ENCODE measurements at places on chromosomes 12 and 14. TPM values are rescaled to one million over a fixed set of nuclear protein-coding genes. Genes with fewer than 3 reads are reported as not detected.

- no peak overlapping the region for H3K27ac ChIP-seq
- no peak overlapping the region for H3K4me3 ChIP-seq
- DNase-seq, result no peak
- H3K27me3 ChIP-seq, result no peaks in the 10 kb centered on the region
Measured at GRCh38 chr12:124695861-124696260, 128.4 kb upstream of the NCOR2 start.

DNA sequence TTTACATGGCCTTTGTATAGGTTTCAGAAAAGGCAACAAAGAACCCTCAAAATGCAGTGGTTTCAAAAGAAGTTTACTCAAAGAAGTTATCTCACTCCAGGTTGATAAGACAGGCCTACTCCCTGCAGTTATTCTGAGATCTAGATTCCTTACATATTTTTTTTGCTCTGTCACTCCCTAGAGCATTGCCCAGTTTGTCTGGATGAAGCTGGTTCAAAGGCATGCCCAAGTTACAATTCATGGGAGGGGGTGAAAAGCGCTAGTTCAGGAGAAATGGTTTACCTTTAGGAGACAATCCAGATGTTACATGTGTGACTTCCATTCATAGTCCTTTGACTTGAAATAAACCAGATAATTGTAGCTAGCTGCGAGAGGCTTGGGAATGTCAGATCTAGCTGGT, 115.0 kb downstream of the TPH2 start:
- H3K4me3 ChIP-seq, result no peak overlapping the region
- DNase-seq, result no peak
- H3K4me1 ChIP-seq, result no peaks in the 10 kb centered on the region
- no peaks in the 10 kb centered on the region for H3K27me3 ChIP-seq
- H3K27ac ChIP-seq, result no peak overlapping the region
- H3K36me3 ChIP-seq, result no peaks in the 10 kb centered on the region

VASH1 gene
- total RNA-seq, result 2.3 TPM

- H3K27me3 ChIP-seq, result no peaks in the 10 kb centered on the region
- H3K27ac ChIP-seq, result no peak overlapping the region
- no peaks in the 10 kb centered on the region for H3K36me3 ChIP-seq
- DNase-seq, result no peak
Measured at GRCh38 chr14:59830338-59830734, 40.2 kb downstream of the RTN1 start.

DNA sequence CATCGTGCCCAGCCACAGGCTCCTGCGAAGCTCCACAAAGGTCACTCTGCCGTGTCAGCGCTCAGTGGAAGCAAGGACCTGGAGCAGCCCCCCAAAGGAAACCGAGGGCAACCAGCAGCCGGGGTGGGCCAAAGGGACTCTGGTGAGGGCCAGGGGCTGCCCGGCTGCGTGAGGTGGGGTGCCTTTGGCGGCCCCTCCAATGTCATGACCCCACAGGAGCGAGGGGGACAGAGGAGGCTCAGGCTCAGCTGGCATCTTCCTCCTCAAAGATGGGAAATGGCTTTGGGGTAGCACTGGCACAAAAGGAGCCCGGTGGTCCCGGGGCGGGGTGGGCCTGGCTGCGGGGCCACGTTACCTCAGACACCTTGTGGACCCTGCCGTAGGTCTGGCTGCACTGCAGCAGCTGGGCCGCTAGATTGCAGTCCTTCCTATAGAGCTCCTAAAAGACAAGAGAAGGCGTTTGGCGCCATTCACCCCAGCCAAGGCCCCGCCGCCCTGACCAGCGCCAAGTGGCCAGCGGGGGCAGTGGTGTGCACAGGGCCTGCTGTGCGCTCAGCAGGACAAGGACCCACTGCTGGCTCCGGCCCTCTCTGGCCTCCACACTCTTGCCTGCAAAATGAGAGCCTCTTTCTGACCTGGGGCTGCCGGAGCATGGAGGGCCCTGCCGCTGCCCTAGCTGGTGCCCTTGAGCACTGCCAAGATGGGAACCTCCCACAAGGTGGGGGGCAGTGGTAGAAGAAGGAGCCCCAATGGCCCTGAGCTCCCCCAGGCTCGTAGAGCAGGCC, 46.9 kb downstream of the BEGAIN start:
- no peaks in the 10 kb centered on the region for H3K4me1 ChIP-seq
- DNase-seq, result no peak
- H3K27me3 ChIP-seq, result no peaks in the 10 kb centered on the region

HEATR5A gene
- total RNA-seq, result 11.6 TPM

DNA sequence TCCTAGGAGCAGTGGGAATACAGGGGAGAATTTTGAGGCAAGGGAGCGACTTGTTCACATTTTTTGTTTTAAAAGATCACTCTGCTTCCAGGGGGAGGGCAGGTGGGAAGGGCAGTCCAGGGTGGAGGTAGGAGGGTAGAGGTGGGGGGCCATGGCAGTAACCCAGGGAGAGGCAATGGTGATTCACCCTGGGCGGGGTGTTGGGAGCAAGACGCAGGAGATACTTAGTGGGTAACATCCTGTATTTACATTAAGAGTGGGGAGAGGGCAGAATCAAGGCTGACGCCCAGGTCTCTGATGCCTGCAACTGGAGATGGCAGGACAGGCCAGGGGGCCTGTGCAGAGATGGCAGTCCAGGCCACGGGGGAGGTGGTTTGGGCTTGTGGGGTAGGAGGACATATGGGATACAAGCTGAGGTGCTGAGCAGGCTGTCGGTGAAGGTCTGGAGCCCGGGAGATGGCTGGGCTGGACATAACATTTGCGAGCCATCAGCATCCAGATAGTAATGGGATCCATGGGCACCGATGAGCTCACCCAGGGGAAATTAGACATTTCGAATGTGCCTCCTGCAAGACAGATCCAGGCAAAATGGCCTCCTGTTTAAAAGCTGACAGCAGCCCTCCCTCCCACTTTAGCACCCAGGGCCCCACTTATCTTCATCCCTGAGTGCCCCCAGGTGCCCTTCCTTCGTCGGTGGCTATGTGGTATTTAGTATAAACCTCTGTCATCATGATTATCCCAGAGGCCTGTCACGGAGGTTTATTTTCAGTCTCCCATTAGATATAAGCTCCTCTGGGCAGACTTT, 9.3 kb downstream of the EML1 start:
- no peaks in the 10 kb centered on the region for H3K36me3 ChIP-seq
- H3K4me3 ChIP-seq, result no peak overlapping the region
- H3K27ac ChIP-seq, result no peak overlapping the region
- peaks cover 2% of the 10 kb centered on the region for H3K27me3 ChIP-seq
- no peaks in the 10 kb centered on the region for H3K4me1 ChIP-seq

DNA sequence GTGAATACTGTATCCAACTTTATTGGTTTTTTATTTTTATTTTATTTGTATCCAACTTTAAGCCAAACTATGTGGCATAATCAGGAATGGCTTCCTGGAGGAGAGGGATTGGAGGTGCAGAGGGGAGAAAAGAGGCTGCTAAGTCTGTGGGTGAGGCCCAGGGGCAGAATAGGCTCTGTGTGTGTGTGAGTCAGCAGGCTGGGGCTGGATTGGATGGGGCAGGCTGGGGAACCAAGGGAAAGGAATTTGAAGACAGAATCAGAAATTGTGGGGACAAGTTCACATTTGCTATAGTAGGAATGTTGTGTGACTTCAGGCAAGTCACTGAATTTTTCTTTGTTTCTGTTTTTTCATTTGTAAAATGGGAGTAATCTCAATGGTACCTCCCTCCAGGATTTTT, 12.8 kb upstream of the RILPL1 start:
- no peaks in the 10 kb centered on the region for H3K4me1 ChIP-seq
- no peak overlapping the region for H3K27ac ChIP-seq
- no peak overlapping the region for H3K4me3 ChIP-seq

GRCh38 chr12:24997970-24998582, 49.2 kb upstream of the BCAT1 start:
- no peaks in the 10 kb centered on the region for H3K27me3 ChIP-seq
- H3K27ac ChIP-seq, result peak overlapping the region; percentile 84
- H3K4me1 ChIP-seq, result peaks cover 62% of the 10 kb centered on the region
- H3K4me3 ChIP-seq, result peak overlapping the region; percentile 65
- DNase-seq, result peak; percentile 92
- H3K36me3 ChIP-seq, result no peaks in the 10 kb centered on the region

KRT79 gene
- not detected for total RNA-seq

GRCh38 chr12:31928246-31929026, 30.8 kb upstream of the RESF1 start:
- no peaks in the 10 kb centered on the region for H3K27me3 ChIP-seq
- peaks cover 11% of the 10 kb centered on the region for H3K4me1 ChIP-seq
- H3K4me3 ChIP-seq, result peak overlapping the region; percentile 35
- DNase-seq, result no peak
- peak overlapping the region; percentile 76 for H3K27ac ChIP-seq
- no peaks in the 10 kb centered on the region for H3K36me3 ChIP-seq

PRPH gene
- 0.31 TPM for total RNA-seq

CYP46A1 gene
- not detected for total RNA-seq

GRCh38 chr14:96055065-96055752, 16.0 kb downstream of the C14orf132 start:
- H3K27me3 ChIP-seq, result peaks cover 4% of the 10 kb centered on the region
- no peaks in the 10 kb centered on the region for H3K4me1 ChIP-seq
- no peak overlapping the region for H3K27ac ChIP-seq
- DNase-seq, result no peak
- H3K4me3 ChIP-seq, result no peak overlapping the region
- H3K36me3 ChIP-seq, result no peaks in the 10 kb centered on the region

DNA sequence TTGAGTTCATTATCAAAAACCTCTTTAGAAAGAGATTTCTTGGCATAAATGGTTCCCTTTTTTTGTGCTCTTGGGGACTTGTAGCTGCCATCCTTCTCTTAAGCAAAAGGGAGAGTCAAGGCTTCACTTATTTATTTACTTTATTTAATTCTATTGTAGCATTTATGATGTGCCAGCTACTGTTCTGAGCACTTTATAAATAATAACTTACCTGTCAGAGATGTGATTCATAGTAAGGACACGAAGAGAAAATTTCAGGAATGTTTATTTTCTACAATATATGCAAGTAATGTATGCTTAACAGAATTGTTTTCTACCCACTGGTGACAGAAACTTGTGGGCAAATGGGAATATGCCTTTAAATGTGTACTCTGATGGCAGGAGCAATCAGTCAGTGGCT, 33.3 kb downstream of the TMEM117 start:
- no peaks in the 10 kb centered on the region for H3K4me1 ChIP-seq
- no peaks in the 10 kb centered on the region for H3K36me3 ChIP-seq
- no peak overlapping the region for H3K4me3 ChIP-seq
- H3K27me3 ChIP-seq, result no peaks in the 10 kb centered on the region

TAS2R50 gene
- total RNA-seq, result 1.6 TPM

ACOT6 gene
- not detected for total RNA-seq

DNA sequence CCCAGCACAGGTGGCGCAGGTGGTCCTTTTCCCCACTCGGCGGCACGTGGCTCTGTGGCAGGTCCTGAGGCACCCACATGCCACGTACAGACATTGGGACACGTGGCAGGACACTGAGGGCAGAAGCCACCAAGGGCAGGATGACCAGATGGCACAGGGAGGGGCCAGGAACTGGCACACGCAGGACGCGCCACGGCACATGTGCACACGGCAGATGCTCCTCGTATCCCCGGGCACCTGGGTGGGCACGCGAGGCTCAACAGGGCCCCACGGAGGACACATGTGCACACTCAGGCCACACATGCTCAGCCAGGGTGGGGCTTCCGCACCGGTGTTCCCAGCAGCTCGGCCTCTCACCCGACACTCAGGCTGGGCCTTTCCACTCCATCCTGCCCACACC, 52.0 kb downstream of the FBRSL1 start:
- H3K4me1 ChIP-seq, result no peaks in the 10 kb centered on the region
- H3K4me3 ChIP-seq, result no peak overlapping the region
- no peak overlapping the region for H3K27ac ChIP-seq
- no peaks in the 10 kb centered on the region for H3K27me3 ChIP-seq
- no peak for DNase-seq
- H3K36me3 ChIP-seq, result no peaks in the 10 kb centered on the region

Measured in GM12878 (cell line).